ENCODE measurements at places on chromosomes 1 and 21.

- no peak for DNase-seq
Observed at GRCh38 chr1:119114786-119115185, 25.7 kb downstream of the WARS2 start.

GRCh38 chr1:65845535-65846060 is 52.9 kb downstream of the PDE4B start:
- no peak for DNase-seq

GRCh38 chr1:230807561-230808280 is 60.5 kb downstream of the CAPN9 start:
- no peak for DNase-seq

DNA sequence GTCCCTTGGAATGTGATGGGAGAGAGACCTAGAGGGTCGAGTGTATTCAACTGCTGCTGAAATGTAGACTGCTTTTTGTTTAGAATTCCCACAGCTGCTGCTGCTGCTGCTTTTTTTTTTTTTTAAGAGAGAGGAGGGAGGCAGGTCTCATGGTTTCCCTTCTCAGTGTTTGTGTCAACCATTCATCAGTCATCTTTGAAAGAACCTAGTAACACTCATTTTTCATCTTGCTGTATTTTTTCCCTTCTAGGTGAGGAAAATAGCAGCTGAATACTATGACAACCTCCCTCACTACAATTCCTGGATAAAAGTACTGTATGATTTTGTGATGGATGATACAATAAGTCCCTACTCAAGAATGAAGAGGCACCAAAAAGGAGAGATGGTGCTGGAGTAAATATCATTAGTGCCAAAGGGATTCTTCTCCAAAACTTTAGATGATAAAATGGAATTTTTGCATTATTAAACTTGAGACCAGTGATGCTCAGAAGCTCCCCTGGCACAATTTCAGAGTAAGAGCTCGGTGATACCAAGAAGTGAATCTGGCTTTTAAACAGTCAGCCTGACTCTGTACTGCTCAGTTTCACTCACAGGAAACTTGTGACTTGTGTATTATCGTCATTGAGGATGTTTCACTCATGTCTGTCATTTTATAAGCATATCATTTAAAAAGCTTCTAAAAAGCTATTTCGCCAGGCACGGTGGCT is 9.2 kb downstream of the DEGS1 start:
- DNase-seq = no peak

- no peak for DNase-seq
Observed at GRCh38 chr1:73511038-73511437, 686.9 kb downstream of the LRRIQ3 start.

GRCh38 chr1:14661222-14661621 is 62.7 kb downstream of the KAZN start:
- DNase-seq = no peak

DNA sequence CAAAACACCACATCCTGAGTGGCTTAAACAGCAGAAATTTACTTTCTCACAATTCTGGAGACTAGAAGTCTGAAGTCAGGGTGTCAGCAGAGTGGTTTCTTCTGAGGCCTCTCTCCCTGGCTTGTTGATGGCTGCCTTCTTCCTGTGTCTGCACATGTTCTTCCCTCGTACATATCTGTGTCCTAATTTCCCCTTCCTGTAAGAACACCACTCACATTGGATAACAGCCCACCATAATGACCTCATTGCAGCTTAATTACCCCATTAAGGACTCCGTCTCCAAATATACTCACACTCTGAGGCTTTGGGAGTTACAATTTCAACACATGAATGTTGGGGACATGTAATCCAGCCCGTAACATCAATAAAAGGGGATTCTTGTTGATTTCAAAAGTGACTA is 23.4 kb downstream of the C8A start:
- DNase-seq = peak; percentile 22

DNA sequence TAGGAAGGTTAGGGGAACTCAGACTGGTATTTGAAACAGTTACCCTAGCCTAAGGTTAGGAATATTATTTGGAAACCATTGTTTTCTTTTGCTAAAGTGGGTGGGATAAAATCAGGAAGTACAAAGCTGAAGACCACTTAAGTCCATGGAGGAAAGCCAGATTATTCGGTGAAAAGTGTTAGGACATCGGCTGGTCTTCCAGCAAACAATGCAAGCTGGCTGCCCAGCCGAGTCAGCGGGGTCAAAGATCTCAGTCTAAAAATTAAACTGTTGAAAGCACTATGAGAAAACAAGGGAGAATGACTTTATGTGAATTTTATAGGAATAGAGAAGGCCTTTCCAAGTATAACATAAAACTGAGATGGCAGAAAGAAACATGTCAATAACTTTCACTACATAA is 231.7 kb downstream of the KCNJ6 start:
- DNase-seq = no peak

DNA sequence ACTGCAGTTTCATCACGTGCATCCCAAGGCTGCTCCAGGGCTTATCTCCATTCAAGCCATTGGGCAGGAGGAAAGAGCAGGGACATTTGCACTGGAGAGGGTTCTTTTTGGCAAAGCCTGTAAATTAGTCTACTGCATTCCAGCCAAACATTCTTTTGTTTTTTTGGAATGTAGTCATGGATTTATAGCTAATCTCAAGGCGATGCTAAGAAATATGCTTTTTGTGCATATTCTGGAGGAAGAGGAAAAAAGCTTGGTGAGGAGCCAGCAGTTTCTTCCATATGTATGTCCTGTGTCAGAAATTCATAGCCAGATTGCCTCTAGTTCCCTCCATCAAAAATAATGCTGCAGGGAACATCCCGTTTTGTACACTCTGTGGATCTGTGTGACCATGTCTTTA is 221.4 kb downstream of the BACH1 start:
- DNase-seq = peak; percentile 25

DNA sequence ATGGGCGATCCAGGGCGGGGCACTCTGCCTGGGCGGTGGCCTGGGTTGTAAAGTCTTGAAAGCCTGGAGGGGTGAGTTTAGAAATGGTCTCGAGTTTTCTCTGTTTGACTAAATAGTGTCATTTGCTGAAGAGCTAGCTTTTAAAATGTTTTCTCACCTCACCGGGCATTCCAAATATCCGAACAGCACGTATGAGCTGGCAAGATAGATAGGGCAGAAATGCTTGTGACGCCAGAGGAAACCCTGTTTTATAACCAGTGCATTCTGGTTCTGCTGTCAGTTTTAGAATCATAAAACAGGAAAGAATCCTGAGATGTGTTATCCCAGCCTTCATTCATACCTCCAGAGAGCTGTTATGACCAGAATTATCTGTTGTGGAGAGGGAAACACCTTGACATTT is 725 bp downstream of the RTCA start:
- peak; percentile 16 for DNase-seq

GRCh38 chr1:200625381-200625824 is 4.9 kb upstream of the KIF14 start:
- DNase-seq = peak; percentile 40

DNA sequence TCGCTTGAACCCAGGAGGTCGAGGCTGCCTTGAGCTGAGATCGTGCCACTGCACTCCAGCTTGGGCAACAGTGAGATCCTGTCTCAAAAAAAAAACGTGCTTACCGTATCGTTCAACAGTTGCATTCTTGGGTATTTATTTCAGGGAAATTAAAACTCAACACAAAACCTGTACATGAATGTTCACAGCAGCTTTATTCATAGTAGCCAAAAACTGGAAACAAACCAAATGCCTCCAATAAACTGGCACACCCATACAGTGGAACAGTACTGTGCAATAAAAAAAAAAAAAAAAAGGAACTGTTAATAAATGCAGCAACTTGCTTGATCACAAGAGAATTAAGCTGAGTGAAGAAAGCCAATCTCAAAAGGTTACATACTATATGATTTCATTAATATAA is 6.7 kb downstream of the KHDRBS1 start:
- no peak for DNase-seq

DNA sequence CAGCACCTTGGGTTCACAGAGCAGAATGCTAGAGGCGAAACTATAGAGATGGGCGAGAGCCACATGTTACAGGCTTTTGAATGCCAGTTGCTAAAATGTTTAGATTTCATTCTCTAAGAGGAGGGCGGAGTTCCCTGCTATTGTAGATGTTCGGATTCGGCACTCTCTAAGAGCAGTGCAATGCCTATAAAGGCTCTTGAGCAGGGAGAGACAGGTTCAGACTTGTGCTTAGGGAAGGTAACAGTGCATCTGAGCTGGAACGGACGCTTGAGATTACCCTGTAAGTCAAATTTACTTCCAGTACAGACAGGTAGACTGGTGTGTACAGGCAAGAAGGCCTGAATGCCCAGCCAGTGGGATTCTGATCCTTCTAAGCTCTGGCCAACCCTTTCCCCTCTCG is 15.3 kb downstream of the LURAP1 start:
- no peak for DNase-seq

DNA sequence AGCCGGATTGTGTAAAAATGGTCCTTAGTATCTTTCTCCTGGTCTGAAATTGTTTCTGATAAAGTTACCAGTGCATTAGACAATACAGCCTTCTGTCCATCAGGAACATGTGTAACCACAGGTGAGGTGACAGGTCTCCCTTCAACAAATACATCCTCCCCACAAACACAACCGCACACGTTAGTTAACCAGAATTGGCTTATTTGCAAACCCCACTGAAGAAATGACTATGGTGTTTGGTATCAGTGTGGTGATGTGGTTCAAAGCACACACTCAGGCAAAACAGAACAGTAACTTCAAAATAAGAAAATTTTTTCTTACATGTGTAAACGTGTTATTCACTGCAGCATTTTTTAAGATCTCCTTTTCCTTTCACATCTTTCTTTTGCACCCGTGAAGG is 517.2 kb upstream of the NR5A2 start:
- no peak for DNase-seq

DNA sequence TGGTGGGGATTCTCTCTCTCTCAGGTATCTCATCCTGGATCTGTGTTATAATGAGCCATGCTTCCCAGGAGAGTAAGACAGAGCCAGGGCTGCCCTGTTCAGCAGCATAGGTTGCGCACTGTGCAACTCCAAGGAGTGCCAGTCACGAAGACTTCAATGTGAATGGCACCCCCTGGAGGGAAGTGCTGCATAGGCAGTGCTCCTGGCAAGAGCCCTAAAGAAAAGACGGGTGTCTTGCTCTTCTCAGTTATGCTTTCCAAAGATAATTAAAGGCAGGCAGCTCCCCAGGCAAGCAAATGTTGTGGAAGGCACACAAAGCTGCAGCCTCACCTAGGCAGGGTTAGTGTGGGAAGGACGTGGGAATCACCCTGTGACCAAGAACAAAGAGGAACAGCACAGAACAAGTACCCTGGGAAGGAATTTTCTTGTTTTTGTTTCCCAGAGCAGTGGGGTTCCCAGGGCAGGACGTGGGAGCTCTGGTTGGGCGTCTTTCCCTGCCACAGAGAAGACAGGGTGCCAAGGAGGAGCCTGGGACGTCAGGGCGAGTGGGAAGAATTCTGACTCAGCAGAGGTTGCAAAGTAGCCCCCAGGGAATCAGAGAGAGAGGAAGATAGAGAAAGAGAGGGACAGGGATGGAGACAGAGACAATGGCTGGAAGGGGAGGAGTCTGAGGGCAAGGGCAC is 120.9 kb downstream of the KCNN3 start:
- peak; percentile 53 for DNase-seq
